Psoas muscle (tissue), 8 donors: ENCODE measurements at places on chromosomes 11 and 22. TPM values are rescaled to one million over a fixed set of nuclear protein-coding genes. Genes with fewer than 3 reads are reported as not detected.

GRCh38 chr11:131808470-131808869 is 438.1 kb downstream of the NTM start:
- no peak for DNase-seq

DNA sequence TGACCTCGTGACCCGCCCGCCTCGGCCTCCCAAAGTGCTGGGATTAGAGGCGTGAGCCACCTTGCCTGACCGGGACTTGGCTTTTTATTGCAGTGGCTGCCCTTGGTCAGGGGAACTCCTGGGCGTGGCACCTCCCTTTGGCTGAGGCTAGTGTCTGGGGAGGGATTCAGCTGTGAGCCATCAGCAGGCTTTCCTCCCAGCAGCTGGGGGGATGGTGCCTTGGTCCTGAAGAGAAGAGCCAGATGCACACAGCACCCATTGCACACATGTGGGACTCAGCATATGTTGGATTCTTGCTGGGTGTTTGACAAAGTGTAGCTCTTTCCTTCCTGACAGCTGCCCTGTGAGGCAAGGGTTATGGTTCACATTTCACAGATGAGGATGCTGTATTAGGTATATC is 8.4 kb downstream of the CYTH4 start:
- no peak for DNase-seq

DNA sequence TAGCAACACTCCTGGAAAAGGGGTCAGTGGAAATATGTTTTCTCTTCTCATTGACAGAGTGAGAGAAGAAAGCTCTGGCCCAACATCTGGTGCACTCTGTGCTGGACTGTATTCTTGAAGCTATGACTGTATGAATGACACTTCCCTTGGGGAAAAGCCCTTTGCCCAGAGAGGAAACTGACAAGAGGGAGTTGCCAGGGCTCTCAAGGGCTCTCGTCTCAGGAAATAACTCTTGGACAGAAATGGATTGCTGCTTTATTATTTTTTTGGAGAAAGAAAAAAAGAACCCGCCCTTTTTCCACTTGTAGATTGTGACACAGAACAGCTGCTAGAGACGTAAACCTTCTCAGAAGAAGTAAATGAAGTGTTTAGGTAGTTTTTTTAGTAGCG is 11.4 kb downstream of the ETS1 start:
- DNase-seq, result no peak

DNA sequence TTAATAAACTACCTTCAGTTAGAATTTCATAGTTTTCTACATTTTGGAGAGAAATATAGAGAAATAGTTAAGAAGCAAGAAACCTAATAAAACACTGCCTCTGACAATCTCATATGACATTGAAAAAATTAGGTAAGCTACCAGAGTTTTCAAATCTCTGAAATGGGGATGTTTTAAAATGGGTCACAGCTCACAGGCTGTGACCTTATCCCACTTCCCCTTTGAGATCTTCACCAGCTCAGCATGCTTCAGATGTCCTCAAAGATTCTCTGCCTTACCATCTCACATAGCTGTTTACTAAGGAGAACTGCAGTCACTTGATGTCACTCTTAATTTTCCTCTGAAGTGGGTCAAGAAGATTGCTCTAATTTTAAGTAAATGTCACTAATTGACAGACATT is 717.8 kb downstream of the JRKL start:
- DNase-seq, result no peak

DNA sequence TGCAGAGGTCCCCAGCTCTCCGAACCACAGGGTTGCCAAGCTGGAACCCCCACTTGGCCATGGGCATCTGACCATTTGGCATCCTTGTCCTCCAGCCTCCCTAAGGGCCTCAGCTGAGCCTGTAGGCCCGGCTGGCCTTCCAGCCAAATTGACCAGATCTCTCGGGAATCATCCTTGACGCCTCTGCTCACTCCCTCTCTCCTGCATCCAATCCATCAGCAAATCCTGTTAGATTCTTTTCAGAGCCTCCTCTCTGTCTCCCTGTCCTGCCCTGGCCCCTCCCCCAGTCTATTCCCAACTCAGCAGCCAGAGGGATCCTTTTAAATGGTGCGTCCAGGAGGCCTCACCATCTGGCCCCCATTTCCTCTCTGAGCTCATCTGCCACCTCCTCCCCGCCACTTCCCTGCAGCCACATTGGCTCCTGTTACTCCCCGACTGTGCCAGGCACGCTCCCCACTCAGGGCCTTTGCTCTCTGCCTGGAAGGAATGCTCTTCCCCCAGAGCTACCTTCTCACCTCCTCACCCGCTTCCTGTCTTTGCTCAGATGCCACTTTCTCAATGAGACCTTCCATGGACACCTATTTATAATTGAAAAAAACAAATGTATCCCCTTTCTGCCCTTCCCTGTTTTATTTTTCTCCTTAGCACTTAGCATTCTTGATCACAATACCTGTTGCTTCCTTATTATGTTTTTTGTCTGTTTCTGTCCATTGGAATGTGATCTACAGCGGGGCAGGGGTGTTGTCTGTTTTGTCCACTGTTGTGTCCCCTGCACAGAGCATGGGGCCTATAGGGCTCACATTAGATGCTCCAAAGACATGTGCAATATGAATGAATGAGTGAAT is 78.1 kb downstream of the NFAM1 start:
- DNase-seq, result no peak

DNA sequence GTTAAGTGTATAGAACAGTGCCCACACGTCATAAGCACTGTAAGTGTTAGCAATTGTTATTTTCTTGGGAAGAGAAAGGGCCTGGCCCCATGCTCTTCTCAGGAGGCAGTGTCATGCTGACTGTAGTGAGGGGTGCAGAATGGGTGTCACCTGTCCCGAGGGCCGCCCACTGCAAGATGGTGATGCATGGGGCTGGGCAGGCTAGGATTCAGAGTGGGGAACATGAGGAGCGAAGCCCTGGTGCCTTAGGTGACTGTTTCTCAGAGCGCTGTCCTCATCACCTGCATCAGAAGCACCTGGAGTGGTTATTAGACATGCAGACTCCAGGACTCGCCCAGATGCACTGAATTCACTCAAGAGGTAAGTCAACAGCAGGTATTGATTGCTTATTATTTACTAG is 101.0 kb upstream of the PARVA start:
- no peak for DNase-seq

DNA sequence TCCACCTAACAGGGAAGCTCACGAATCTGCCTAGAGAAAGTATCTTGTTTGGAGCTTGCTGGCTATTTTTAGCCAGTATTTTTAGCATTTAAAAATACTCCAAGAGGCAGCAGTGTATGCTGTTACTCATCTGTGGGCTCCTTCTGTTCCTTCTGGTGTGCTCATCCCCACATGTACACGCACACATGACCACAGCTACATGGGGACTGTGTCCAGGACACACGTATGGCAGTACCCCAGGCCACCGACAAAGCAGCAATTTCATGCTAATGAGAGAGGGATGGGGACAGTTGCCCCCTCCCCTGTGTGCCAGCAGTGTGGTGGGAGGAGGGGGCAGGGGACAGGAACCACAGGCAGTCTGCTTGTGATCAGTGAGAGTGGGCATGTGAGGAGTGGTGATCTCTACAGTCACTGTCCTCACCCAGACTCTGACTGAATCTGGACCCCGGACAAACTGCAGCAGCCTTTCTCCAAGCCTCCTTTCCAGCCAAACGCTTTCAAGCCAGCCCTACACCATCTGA is 16.4 kb downstream of the USP2 start:
- peak; percentile 65 for DNase-seq

GRCh38 chr11:108221371-108221770 is 1.1 kb downstream of the NPAT start:
- no peak for DNase-seq

The OR10A3 gene
- not detected for total RNA-seq

The DEUP1 gene
- not detected for total RNA-seq

The MAPK8IP1 gene
- 2.6 TPM for total RNA-seq

The CENATAC gene
- total RNA-seq, result 11.6 TPM

The SHANK2 gene
- total RNA-seq, result 0.17 TPM
